ENCODE measurements at places on chromosomes 4 and X.

DNA sequence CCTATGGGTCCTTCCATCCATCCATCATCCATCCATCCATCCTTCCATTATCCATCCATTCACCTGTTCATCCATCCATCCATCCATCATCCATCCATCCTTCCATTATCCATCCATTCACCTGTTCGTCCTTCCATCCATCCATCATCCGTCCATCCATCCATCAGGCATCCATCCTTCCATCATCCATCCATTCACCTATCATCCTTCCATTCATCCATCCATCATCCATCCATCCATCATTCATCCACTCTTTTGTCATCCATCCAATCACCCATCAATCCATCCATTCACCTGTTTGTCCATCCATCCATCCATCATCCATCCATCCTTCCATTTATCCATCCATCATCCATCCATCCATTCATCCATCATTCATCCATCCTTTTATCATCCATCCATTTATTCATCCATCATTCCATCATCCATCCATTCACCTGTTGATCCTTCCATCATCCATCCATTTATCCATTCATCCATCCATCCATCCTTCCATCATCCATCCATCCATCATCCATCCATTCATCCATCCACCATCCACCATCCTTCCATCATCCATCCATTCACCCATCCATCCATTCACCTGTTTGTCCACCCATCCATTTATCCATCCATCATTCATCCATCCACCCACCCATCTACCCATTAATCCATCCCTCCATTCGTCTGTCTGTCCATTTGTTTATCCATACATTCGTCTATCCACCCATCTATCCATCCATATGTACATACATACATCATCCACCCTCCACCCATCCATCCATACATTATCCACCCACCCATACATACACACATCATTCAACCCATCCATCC is 34.8 kb downstream of the SH3TC1 start:
- DNase-seq, result no peak

DNA sequence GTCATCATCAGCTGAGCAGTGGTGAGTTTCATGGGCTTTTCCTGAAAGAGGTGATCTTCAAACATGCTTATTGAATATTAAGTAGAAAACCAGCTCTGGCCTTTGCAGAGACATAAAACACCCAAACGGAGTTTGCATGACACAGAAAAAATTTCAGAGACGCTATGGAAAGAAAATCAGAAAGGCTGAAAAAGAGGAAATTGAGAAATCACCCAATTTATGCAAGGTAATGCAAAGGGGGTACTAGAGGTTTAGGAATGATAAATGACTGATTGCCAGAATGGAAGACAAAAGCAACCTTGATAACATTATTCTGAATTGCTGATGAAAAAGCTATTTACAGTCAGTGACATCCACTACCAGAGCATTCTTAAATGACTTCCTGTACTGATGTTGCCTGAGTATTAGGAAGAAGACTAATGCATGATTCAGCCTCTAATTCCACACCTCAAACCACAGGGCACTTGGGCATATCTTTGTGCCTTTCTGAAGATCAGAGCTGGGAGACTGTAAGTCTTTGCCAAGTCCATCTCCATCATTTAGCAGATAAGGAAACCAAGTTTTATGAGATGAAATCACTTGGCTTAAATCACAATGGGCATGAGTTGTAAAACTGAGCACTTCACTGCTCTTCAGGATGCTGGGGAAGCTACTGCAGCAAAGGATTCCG is 565.7 kb downstream of the PPARGC1A start:
- DNase-seq, result no peak

DNA sequence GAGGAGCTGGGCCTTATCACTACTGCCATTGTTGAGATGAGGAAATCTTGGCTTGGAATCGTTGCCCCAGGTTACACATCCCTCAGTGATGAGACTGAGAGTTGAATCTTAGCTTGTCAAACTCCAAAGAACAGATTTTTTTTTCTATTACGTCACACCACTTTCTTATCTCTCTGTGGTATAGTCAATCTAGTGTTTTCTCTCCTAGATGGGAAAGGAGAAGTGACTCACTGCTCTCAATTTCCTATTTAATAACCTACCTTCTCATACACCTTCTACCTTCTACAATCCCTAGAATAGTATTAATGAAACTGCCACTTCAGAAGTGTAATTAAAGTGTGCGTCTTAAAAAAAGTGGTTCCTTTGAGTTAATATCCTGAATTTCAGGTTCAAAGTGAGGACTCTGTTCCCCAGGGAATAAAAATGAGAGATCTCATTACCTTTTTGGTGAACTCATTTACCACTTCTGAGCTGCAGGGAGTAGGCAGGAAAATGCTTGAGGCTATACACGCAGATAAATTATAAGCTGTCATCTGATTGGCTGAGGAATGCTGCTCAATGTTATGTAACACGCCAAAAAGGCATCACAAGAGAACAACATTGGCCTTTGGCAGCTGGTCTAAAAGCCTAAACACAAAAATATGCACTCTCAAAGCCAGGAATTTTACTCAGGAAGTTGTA is 59.3 kb downstream of the MAD2L1 start:
- no peak for DNase-seq

DNA sequence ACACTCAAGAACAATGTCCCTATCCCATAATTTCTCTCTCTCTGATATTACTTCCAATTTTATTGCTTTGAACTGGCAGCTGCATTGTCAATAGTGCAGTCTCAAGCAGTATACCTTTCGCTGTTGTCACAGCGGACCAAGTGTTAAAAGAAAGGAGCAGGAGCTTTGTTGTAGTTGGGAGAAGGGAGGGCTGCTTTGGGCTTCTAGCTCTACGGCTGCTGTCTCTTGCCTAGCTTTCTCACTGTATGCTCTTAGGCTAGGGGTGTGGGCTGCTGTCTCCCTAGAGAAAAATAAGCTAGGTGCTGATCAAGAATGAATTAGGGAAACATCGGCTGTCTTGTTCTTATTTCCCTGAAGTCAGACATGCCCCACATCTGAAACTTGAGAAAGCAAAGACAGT is 52.5 kb downstream of the TRPC5OS start:
- DNase-seq, result no peak

DNA sequence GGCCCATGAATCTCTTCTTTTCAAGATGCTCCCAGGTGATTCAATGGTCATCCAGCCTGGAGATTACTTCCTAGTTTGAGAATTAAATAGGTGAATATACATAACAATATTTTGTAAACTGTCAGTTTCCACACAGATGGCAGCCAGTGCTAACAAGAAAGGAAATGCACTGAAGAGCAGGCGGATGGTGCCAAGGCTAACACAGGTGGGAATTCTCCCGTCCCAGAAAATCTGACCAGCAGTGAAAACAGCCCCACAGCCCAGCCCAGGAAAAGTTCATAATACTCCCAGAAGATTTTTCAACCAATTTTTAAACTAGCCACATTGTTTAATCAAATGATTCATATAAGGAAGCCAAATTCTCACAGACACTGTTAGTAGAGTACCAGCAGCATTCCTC is 387.2 kb upstream of the GATB start:
- no peak for DNase-seq

DNA sequence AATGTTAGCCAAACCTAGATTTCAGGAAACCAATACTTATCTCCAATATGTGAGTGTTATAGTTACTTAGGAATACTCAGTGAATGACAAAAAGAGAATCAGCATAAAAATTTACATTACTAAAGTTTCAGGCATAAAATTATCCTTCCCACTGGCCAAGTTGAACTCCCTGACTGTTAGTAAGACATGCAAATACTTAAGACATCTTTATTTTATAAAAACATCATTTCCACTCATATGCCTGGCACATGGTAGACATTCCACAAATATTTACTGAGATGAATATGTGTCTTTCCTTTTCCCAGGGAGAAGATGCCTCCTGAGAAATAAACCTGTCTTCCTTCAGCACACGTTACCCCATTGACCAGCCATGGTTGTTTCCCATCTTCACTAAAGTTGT is 7.3 kb downstream of the VEGFD start:
- DNase-seq, result no peak

DNA sequence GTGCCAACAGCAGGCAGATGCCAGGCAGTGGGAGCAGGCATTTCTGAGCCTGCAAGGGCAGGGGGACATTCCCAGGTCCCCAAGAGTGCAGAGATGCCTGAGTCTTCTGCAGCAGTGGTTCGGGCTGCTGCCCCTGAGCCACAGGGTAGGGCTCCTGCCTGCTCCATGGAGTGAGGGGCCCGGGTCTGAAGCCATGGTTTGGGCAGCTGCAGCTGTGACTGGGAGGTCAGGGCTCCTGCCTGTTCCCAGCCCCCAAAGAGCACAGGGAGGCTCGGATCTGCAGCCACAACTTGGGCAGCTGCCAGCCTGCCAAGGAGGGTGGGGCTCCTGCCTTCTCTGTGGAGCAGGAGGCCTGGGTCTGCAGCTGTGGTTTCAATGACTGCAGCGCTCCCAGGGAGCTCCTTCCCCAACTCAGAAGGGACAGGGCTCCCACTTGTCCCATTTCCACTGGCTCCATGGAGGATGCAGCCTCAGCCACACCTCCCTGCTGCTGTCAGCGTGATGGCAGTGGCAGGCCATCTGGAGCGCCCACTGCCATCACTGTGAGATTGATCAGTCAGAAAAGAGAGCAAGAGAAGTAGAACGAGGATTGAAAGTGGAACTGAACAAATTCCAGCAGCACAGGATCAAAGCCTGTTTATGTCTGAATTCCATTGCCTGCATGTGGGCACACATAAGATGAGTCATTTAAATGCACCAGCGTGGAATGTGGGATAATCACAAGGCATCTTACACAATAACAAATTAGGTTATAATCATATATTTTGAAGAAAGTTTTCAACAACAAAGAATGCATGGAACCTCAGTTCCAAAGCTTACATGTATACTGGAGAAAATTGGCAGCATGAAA is 93.1 kb upstream of the CXorf51A start:
- no peak for DNase-seq

- DNase-seq, result no peak
Measured at GRCh38 chrX:28586286-28586685, 960 bp upstream of the IL1RAPL1 start.

DNA sequence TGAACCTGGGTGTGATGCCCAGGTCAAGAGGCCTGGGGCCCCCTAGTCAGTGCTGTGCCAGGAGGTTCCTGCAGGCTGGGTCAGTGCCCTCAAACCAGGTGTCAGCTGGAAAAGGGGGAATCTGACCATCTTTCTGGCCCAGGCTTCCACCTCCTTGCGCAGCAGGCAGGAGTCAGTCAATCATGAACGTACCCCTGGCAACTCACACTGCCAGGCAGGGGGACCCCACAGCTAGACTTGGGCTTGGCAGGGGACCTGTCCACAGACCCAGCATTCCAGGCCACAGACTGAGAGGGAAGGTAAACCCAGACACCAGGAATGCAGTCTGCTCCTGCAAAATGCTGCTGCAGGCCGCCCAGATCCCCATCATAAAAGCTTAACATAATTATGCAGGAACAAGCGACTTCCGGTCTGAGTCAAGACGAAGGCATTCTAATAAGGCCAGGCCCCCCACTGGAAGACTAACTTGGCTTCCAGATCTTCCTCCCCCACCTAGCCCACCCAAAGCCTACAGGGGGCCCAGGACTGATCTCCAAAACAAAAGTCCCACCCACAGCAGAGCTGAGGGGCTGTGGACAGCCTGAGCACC is 156.3 kb downstream of the BCOR start:
- no peak for DNase-seq

All from SHP77 (cell line).